Ascending aorta (tissue), 2 donors: ENCODE measurements at places on chromosomes 7 and 10.
A peak's percentile ranks its signal among the peaks of the same experiment; 100 is the strongest.

GRCh38 chr10:79137300-79137756 lies 68.6 kb downstream of the ZMIZ1 start:
- DNase-seq, result no peak

- DNase-seq, result no peak
Measured at GRCh38 chr7:114264023-114264422, 150.6 kb upstream of the FOXP2 start.

DNA sequence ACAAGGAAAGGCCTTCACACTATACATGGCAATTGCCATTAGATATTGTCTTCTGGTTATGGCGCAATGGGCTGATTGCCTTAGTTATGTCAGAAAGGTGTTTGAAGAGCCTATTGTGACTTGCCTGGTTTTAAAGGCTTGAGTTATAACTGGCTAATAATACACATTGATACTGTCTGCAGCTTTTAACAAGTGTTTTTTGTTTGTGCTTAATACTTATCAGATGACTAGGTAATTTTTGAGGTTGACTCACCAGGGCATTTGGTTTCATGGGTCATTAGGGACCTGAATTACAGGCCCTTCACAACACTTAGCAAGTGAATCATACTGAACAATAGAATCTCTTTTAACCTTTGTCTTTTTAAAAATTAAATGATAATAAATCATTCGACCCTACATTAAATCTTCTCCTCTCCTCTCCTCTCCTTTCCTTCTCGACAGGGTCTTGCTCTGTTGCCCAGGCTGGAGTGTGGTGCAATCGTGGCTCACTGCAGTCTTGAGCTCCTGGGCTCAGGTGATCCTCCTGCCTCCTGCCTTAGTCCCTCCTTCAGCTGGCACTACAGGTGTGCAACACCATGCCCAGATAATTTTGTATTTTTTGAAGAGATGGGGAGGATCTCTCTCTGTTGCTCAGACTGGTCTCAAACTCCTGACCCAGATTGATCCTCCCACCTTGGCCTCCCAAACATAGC lies 196.3 kb downstream of the JCAD start:
- no peak for DNase-seq

- no peak for DNase-seq
Measured at GRCh38 chr7:43727494-43727893, 1.8 kb downstream of the COA1 start.

- no peak for DNase-seq
Measured at GRCh38 chr7:114293289-114294012, 121.2 kb upstream of the FOXP2 start.

- DNase-seq, result no peak
Measured at GRCh38 chr7:117021366-117021765, 68.1 kb downstream of the ST7 start.

DNA sequence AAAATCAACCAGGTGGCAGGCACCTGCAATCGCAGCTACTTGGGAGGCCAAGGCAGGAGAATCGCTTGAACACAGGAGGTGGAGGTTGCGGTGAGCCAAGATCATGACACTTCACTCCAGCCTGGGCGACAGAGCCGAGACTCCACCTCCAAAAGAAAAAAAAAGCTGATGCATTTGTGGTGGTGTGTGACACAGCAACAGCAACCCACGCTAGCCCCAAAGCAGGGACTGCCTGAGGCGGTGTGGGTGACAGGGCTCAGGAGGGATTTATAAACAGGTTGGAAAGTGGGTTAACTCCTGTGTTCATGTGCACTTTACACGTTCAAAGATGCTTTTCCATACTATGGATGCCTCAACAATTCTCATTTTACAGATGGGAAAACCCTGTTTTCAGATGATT lies 395.9 kb upstream of the PODXL start:
- DNase-seq, result no peak

DNA sequence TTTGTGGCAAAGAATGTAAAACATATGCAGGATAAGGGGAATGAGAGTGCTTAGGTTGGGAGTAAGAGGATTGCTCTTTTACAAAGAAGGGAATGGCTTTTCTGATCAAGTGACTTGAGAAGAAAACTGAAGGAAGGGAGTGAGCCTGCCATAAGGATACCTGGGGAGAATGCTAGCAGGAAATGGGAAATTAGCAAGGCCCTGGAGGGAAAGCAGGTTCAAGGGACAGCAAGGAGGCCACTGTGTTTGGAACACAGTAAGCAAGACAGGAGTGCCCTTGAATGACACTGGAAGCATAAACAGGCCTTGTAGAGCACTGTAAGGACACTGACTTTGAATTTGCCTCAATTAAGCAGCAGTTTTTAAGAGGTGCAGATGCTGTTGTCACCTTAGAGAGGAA lies 1069.9 kb downstream of the DNAJB9 start:
- no peak for DNase-seq

- no peak for DNase-seq
Measured at GRCh38 chr7:50988465-50988864, 205.8 kb upstream of the GRB10 start.

- no peak for DNase-seq
Measured at GRCh38 chr10:91604553-91605534, 28.0 kb downstream of the PPP1R3C start.

- no peak for DNase-seq
Measured at GRCh38 chr10:131762789-131763696, 137.8 kb upstream of the PPP2R2D start.

DNA sequence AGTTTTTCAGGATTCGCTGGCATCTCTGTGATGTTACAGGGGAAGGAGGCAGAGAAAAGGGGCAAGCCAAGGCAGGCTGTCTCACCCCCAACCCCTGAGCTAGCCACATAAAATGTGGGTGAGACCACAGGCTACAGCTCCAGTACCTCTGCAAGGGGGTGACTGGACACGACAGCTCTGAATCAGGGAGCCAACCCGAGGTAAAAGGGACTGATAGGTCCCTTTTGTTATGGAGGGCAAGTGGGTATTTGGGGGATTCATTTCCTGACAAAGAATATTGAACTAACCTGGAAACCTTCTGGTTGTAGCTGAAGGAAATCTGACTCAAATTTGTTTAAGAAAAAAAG lies 67.2 kb downstream of the TACR2 start:
- DNase-seq, result no peak

GRCh38 chr10:17228091-17229015 lies at the start of gene VIM:
Gene VIM (plus strand): TSS chr10:17228241. CDS start chr10:17229423, 1,182 bp downstream.
- peak; percentile 98 for DNase-seq

DNA sequence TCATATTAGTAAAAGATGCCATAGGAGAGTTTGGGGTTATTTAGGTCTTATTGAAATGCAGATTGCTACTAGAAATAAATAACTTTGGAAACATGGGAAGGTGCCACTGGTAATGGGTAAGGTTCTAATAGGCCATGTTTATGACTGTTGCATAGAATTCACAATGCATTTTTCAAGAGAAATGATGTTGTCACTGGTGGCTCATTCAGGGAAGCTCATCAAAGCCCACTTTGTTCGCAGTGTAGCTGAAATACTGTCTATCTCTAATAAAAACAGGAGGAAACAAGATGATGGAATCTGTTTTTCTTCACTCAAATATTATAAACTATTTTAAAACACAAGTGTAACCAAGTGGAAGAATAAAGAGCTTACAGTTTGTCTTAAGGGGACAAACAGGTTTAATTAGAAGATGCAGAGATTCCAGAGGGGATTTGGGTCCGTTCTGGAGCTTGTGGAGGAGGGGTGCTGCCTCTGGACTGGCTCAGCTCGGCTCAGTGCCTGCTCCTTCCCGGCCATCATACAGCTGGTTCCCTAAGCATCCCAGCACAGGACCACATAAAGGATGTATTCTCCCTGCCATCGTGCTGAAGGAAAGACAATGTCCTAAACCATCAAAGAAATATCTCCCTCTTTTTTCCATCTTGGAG lies 20.4 kb downstream of the OPALIN start:
- no peak for DNase-seq

- no peak for DNase-seq
Measured at GRCh38 chr10:5643346-5644067, 22.9 kb downstream of the ASB13 start.

GRCh38 chr10:22823109-22823508 lies 104.7 kb upstream of the ARMC3 start:
- no peak for DNase-seq

- DNase-seq, result no peak
Measured at GRCh38 chr10:33352175-33352574, 17.7 kb upstream of the NRP1 start.
